ENCODE measurements at places on chromosomes 6 and 20. TPM values are rescaled to one million over a fixed set of nuclear protein-coding genes. Genes with fewer than 3 reads are reported as not detected.
A peak's percentile ranks its signal among the peaks of the same experiment; 100 is the strongest.

GRCh38 chr20:24701027-24701426, 231.6 kb downstream of the SYNDIG1 start:
- peaks cover 7% of the 10 kb centered on the region for H3K27me3 ChIP-seq
- H3K36me3 ChIP-seq, result no peaks in the 10 kb centered on the region
- no peaks in the 10 kb centered on the region for H3K4me1 ChIP-seq

- no peaks in the 10 kb centered on the region for H3K27me3 ChIP-seq
- no peak overlapping the region for H3K4me3 ChIP-seq
- H3K36me3 ChIP-seq, result no peaks in the 10 kb centered on the region
- no peak overlapping the region for H3K27ac ChIP-seq
- peaks cover 11% of the 10 kb centered on the region for H3K4me1 ChIP-seq
- no peak for DNase-seq
Observed at GRCh38 chr6:80210618-80211017, 104.1 kb downstream of the BCKDHB start.

DNA sequence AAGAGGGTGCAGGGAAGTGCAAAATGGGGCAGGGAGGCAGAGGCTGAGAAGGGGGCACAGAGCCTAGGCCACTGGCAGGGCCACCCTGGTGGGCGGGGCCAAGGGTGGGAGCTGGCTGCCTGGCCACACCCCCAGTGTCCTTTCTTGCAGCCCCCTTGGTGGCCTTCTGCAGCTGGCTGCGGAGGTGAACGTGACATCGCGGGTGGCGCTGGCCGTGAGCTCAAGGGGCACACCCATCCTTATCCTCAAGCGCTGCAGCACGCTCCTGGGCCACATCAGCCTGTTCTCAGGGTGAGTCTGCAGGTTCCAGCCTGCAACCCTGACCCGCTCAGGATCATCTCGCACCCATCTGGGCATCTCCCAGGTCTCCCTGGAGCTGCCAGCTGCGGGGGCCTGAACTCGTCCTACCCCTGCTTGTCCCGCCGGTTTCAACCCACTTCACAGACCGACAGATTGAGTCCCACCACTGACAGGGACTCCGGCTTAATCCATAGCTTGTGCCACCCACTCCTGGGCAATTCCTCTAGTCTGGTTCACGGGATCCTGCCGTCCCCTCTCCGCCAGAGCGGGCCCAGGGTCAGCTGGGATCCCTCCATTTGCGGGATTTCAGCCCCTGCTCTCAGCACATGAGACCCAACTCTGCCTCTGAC, 6.2 kb downstream of the BPIFB3 start:
- no peak for DNase-seq
- no peaks in the 10 kb centered on the region for H3K36me3 ChIP-seq
- H3K4me1 ChIP-seq, result peaks cover 22% of the 10 kb centered on the region

SCRT2 gene
- total RNA-seq, result 4.1 TPM

LIN28B gene
- total RNA-seq, result 76.3 TPM

- no peak for DNase-seq
- no peaks in the 10 kb centered on the region for H3K27me3 ChIP-seq
- H3K36me3 ChIP-seq, result no peaks in the 10 kb centered on the region
- H3K27ac ChIP-seq, result peak overlapping the region; percentile 54
- H3K4me3 ChIP-seq, result peak overlapping the region; percentile 44
Observed at GRCh38 chr6:163181666-163182180, 232.8 kb upstream of the QKI start.

- DNase-seq, result no peak
- peak overlapping the region; percentile 53 for H3K4me3 ChIP-seq
- H3K36me3 ChIP-seq, result no peaks in the 10 kb centered on the region
- H3K4me1 ChIP-seq, result peaks cover 61% of the 10 kb centered on the region
Observed at GRCh38 chr6:101395345-101395744, 1.8 kb downstream of the GRIK2 start.

BFSP1 gene
- 3.9 TPM for total RNA-seq

DNA sequence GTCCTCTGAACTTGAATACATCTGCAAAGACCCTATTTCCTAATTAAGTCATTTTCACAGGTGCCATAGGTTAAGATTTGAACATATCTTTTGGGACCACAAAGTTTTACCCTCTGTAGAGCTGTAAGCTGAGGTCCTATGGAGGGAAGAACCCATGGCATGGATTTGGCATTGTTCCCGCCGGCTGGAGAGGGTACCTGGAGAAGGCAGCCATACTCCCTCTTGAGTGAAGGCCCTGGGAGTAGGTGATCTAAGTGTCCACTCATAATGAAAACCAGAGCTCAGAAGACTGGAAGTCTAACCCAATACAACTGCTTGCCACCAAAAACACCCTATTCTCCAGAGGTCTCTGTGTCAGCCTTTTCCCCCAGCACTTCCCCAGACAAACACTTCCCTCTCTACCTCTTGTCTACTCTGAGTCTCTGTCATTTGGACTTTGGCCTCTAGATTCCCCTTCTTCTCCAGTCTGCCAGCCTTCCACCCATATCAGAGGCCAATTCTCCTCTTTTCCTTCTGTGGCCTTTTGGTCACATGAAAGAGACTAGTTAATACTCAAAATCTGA, 363.9 kb downstream of the MAFB start:
- no peaks in the 10 kb centered on the region for H3K36me3 ChIP-seq
- DNase-seq, result no peak
- no peaks in the 10 kb centered on the region for H3K4me1 ChIP-seq
- H3K27ac ChIP-seq, result no peak overlapping the region
- H3K27me3 ChIP-seq, result peaks cover 5% of the 10 kb centered on the region

DNA sequence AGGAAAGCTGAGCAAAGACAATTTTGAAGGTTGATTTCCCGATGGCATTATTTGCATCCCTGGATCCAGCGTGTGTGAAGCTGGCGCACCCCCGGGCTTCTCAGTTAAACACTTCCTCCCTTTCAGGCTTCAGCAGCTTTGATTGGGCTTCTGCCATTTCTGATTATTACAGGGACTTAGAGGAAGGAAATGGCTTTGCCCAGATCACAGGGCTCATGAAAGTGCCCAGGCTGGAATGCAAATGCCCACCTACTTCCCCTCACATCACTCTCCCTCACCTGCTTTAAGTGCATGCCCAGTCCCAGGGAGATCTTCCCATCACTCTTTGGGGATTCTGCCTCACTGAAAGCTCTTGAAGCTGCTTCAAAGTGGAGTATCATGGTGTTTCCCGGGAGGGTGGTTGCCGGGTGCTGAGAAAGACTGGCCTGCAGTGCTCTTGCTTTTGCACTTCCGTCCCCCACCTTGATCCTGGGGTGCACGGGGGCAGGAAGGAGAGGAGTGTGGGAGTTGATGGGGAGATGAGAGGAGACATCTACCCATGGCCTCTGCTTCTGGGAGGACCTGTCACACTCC, 28.3 kb downstream of the PHACTR3 start:
- no peak for DNase-seq
- peaks cover 15% of the 10 kb centered on the region for H3K4me1 ChIP-seq
- H3K36me3 ChIP-seq, result no peaks in the 10 kb centered on the region
- no peak overlapping the region for H3K27ac ChIP-seq
- no peak overlapping the region for H3K4me3 ChIP-seq
- H3K27me3 ChIP-seq, result peaks cover 52% of the 10 kb centered on the region

- no peak overlapping the region for H3K27ac ChIP-seq
- H3K27me3 ChIP-seq, result no peaks in the 10 kb centered on the region
- H3K36me3 ChIP-seq, result no peaks in the 10 kb centered on the region
- peaks cover 4% of the 10 kb centered on the region for H3K4me1 ChIP-seq
- DNase-seq, result no peak
Observed at GRCh38 chr6:35973670-35974222, 50.7 kb downstream of the SLC26A8 start.

GRCh38 chr6:138944412-138944811, 43.6 kb downstream of the REPS1 start:
- H3K4me3 ChIP-seq, result no peak overlapping the region
- no peak overlapping the region for H3K27ac ChIP-seq
- H3K36me3 ChIP-seq, result peaks cover 7% of the 10 kb centered on the region
- peaks cover 18% of the 10 kb centered on the region for H3K4me1 ChIP-seq
- DNase-seq, result no peak

IMPG1 gene
- total RNA-seq, result not detected

- no peak overlapping the region for H3K4me3 ChIP-seq
- no peak for DNase-seq
- H3K27ac ChIP-seq, result no peak overlapping the region
- peaks cover 39% of the 10 kb centered on the region for H3K4me1 ChIP-seq
- H3K36me3 ChIP-seq, result peaks cover 2% of the 10 kb centered on the region
Observed at GRCh38 chr6:1611322-1611571, 1.5 kb downstream of the FOXC1 start.

- peaks cover 29% of the 10 kb centered on the region for H3K4me1 ChIP-seq
- no peaks in the 10 kb centered on the region for H3K36me3 ChIP-seq
- DNase-seq, result no peak
Observed at GRCh38 chr6:63644668-63645326, 9.2 kb downstream of the PHF3 start.

GRCh38 chr6:17622144-17622543, 22.0 kb downstream of the FAM8A1 start:
- H3K36me3 ChIP-seq, result peaks cover 24% of the 10 kb centered on the region
- no peak overlapping the region for H3K27ac ChIP-seq
- no peak for DNase-seq
- H3K4me3 ChIP-seq, result no peak overlapping the region
- no peaks in the 10 kb centered on the region for H3K27me3 ChIP-seq

- no peak for DNase-seq
- no peaks in the 10 kb centered on the region for H3K27me3 ChIP-seq
- no peak overlapping the region for H3K4me3 ChIP-seq
- H3K27ac ChIP-seq, result no peak overlapping the region
- H3K4me1 ChIP-seq, result no peaks in the 10 kb centered on the region
Observed at GRCh38 chr6:2589171-2589661, 161.5 kb downstream of the MYLK4 start.

DNA sequence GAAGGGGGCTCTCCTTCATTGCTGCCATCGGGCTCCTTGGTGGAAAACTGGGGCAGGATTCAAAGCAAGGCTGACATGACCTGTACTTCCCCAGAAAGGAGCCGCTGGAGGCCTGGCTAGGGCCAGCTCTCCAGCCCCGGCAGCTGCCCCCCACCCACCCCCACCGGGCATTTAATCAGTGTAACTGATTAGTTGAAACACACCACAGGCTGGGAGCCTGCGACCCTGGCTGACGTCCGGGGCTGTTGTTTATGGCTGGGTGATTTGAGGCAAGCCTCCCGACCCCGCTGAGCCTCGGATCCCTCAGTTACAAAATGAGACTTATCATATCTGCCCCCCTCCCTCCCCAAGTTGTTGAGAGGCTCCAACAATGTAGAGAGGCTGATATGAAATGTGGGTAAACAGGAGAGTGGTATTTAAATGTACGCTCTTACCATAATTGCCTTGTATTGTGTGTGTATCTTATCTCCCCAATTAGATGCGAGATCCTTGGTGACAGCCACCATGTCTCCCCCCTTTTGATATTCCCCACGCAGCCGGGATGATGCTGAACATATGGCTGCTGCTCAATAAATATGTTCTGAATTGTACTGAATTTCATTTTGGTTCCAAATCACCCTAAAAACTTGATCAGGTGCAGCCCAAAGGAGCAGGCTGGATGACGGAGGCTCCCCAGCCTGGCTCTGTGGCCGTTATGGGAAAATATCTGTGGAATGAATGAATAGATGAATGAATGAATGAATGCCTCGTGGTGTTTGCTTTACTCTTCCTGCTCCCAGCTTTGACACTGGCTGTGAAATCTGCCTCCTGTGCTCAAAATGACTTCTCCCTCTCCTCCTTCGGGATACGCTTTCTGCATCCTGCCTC, 31.8 kb upstream of the APCDD1L start:
- H3K36me3 ChIP-seq, result no peaks in the 10 kb centered on the region
- peaks cover 14% of the 10 kb centered on the region for H3K4me1 ChIP-seq
- no peak overlapping the region for H3K4me3 ChIP-seq
- peak overlapping the region; percentile 86 for H3K27ac ChIP-seq

WFDC10B gene
- total RNA-seq, result not detected

PRKN gene
- total RNA-seq, result 3.2 TPM

RIPOR3 gene
- total RNA-seq, result 0.44 TPM

- no peak overlapping the region for H3K4me3 ChIP-seq
- no peak overlapping the region for H3K27ac ChIP-seq
- H3K36me3 ChIP-seq, result peaks cover 6% of the 10 kb centered on the region
Observed at GRCh38 chr6:108661430-108661829, 100.7 kb downstream of the FOXO3 start.

DNA sequence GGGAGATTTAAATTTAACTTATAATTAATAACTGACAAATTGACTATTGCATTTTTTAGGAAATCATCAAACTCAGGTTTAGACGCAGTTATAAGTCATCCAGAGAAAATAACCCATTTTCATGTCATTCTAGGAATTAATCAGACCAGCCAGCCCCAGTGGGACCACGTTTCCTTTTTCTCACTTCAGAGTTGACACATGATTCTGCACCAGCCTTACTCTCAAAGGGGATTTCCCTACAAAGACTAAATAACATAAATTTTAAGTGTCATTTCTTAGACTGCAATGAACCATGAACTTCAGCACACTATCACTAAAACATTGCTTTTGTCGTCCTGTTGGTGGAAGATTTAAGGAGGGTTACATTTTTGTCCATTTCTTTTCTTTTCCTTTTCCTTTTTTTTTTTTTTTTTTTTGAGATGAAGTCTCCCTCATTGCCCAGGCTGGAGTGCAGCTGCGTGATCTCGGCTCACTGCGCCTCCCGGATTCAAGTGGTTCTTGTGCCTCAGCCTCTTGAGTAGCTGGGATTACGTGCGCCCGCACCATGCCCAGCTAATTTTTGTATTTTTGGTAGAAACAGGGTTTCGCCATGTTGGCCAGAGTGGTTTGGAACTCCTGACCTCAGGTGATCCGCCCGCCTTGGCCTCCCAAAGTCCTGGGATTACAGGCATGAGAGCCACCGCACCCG, 3.6 kb downstream of the IPCEF1 start:
- no peaks in the 10 kb centered on the region for H3K36me3 ChIP-seq
- no peak for DNase-seq
- H3K27me3 ChIP-seq, result no peaks in the 10 kb centered on the region
- H3K27ac ChIP-seq, result no peak overlapping the region
- no peak overlapping the region for H3K4me3 ChIP-seq

PRICKLE4 gene
- 4.1 TPM for total RNA-seq

Data from neural crest cell (in vitro differentiated cells).